CD4-positive, alpha-beta T cell treated with Interleukin-21 for 1 hour (primary cell): ENCODE measurements at places on chromosomes 2 and 18.

- DNase-seq: peak; percentile 72
Measured at GRCh38 chr2:71071681-71072398, 3.4 kb downstream of the NAGK start.

DNA sequence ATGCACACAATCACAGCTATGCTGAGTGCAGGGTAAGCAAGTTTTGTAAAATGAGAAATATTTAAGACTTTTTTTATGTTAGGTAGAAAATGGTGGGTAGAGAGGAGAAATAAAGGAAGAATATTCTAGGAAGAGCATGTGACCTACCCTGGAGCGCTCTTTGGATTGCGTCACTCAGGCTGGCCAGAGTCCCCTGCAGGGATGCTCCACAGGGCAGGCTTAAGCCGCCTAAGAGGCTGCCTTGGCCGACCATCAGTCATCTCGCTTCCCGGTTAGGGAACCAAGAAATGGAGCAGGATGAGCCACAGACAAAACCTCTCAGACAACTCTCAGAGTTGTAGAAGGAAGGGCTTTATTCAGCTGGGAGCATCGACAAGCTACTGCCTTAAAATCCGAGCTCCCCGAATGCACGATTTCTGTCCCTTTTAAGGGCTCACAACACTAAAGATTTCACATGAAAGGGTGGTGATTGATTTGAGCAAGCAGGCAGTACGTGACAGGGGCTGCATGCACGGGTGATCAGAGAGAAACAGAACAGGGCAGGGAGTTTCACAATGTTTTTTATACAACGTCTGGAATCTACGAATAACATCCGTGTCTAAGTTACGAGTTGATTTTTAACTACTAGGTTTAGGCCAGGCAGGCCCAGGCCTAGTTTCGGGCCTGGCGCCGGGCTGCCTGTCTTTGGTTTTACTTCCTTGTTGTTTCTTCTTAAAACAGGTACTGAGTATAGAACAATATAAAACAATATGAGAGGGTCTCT is 1072.0 kb downstream of the CBLN2 start:
- no peak for DNase-seq

DNA sequence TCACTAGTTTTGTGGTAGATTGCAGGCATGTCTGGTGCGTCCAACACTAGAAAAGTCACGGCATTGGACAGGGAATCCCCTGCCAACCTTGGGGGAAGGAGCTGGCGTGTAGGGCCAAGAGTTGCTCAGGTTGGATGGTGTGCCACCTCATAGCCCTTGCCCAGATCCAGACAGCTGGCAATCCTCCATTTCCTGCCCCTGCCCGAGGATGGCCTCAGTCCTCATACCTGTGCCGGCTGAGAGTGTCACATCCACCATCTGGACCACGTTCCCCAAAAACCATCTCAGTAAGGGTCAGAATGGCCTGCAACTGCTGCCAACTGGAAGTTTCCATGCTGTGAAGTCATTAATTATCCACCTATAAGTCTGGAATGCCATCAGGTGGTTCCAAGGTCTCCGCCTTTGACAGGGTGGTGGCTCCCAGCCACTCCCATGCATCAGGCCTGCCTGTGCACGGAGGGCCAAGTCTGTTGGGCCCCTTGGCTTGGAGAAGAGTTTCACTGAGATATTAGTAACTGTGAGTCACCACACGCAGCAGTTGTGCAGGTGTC is 55.0 kb downstream of the IMPA2 start:
- no peak for DNase-seq

DNA sequence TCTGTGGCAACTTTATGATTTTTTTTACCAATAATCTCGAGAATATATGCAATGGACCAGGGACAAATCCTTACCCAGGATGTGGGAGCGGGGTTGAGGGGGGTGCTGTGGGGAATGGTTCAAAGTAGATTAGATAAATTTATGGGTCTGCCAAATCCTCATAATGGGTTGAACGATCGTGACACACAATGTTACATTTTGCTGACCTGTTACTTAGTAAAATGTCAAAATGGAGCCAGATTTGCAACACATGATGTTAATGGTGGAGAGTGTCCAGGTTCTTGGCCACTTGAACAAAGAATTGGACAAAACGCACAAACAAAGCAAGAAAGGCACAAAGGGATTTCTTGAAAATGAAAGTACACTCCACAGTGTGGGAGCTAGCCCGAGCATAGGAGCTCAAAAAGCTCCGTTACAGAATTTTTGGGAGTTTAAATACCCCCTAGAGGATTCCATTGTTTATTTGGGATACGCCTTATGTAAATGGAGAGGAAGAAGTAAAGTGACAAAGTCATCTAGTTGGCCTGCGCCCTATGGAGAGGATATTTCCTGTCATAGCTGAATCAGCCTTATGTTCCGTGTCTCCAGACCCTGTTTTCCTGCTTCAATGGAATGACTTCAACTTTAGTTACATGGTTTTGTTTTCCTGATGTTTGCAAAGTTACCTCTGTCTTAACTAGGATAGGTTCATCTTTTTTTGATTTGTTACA is 776.0 kb downstream of the DCC start:
- DNase-seq: no peak

GRCh38 chr18:36328916-36329315 is 31.4 kb downstream of the FHOD3 start:
- DNase-seq: no peak

- DNase-seq: no peak
Measured at GRCh38 chr18:61595615-61596251, 262.5 kb downstream of the CDH20 start.

- no peak for DNase-seq
Measured at GRCh38 chr2:84817239-84817655, 63.6 kb downstream of the TRABD2A start.

DNA sequence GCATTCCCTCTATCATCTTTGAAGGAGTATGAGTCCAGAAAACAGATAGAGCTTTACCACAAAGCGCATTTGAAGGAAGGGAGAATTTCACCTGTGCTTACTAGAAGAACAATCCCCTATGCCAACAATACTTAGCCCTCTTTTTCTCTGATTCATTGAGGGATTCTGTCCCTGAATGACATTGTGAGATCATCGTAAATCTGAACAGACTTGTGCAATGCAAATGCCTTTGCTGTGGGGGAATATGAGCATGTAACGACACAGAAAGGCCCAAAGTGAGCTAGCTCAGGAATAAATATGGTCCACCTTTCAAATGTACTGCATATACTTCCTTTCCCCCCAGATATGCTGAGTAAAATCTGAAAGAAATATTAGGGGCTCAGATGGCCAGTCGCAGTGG is 67.6 kb downstream of the SCN1A start:
- DNase-seq: no peak

- no peak for DNase-seq
Measured at GRCh38 chr2:61268249-61268648, 106.3 kb downstream of the C2orf74 start.

DNA sequence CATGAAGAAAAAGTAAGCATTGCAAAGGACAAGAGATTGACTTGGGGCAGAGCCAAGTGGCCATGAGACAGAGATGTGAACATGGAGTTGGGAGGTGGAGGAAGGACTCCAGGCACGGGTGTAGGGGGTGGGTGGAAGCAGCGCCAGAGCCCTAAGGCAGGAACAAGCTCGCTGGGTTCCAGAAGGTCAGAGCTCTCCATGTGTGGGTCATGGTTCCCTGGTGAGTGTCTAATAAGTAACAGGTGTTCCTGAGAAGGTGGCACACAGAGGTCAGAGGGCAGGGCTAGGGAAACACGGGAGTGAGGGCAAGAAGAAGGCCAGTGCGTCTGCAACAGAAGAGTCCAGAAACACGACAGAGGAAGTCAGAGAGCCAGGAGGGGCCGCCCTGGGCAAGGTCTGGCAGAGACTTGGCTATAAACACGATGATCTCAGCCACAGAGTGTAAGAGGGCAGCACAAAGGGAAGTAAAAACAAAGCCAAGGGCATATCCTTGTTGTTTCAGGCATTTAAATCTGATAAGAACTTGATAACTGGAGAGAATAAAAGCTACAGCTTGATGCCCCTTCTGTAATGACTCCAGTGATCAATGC is 260.8 kb downstream of the TGIF1 start:
- DNase-seq: no peak

DNA sequence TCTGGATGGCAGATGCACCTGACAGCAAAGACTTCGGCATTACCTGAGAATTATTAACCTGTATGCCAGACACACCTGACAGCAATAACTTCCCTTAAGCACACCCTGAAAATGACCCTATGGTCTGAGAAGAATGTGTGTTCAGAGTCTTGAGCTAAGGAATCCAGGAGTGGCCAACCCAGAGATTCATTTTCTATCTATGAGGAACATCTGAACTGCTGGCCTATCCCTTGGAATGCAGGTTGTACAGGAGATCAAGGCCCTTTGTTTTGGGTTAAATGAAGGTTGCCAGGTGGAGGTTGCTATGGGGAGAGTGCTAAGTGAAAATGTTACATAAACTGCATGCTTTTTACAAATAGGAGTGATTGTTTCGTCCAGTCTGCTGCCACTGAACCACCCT is 200.9 kb upstream of the MEIS1 start:
- no peak for DNase-seq

DNA sequence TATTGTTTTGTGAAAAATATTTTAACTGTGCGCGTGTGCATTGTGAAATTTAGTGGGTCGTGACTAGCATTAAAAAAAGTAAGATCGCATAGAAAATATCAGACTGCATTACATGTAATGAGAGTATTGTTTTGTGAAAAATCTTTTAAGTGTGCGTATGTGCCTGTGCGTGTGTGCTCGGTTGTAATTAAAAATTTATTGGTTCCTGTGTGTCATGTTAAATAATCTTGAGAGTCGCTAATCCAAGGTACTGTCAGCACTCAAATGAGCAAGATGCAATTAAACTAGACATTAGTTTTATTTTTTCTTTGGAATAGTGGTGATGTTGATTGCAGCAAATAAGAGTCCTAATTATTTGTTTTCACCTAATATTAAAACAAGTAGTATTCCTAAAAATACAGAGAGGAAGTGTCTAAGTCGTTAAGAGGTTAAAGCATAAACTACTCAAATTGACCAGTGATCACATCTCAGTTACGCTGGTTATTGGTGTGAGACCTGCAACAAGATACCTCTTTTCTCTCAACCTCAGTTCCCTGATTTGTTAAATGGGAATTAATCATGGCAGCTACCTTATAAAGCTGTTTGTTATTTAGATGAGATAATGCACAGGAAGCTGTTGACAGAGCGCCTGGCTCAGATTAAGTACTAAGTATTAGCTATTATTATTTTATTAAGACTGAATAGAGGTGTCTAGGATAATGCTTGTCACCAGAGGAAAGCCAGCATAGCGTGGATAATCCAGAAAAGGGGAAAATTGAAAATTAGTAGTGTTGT is 1.9 kb downstream of the ZDBF2 start:
- no peak for DNase-seq

GRCh38 chr2:109195193-109196045 is 66.4 kb downstream of the SH3RF3 start:
- DNase-seq: no peak

DNA sequence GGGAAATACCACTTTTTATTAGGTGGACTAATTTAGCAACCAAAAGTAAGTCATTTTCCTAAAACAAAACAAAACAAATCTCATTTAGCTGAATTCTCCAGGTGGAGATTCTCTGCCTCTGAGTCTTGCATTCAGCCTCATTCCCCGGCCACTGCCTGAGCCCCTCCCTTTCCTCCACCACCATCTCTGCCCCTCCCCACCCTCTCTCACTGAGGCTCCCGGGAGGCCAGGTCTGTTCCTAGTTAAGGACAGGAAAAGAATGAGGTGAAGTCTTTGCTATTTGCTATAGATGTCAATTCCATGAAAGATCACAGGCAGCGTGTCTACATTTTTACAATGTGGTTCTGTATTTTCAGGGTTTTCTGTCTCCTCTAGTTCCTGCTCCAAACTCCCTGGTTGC is 83.0 kb upstream of the SOX11 start:
- DNase-seq: no peak

GRCh38 chr2:37890893-37891495 is 34.1 kb upstream of the RMDN2 start:
- peak; percentile 64 for DNase-seq

DNA sequence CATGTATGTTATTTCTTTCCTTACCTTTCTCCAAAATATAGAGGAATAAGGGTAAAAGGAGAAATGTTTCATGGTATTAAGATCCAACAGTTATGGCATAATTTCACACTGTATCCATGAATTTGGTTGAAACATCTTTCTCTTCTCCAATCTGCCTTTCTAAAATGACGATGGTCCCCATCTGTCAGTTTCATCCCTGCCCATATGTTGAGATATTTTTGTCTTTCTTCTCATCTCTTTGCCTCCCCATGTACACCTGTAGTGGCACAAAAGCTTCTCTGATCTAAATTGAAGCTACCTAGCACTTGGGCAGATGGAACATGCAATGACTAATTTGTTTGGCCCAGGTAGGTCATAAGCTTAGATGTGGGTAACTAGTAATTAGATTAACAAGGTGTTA is 90.7 kb upstream of the LRRTM1 start:
- no peak for DNase-seq

DNA sequence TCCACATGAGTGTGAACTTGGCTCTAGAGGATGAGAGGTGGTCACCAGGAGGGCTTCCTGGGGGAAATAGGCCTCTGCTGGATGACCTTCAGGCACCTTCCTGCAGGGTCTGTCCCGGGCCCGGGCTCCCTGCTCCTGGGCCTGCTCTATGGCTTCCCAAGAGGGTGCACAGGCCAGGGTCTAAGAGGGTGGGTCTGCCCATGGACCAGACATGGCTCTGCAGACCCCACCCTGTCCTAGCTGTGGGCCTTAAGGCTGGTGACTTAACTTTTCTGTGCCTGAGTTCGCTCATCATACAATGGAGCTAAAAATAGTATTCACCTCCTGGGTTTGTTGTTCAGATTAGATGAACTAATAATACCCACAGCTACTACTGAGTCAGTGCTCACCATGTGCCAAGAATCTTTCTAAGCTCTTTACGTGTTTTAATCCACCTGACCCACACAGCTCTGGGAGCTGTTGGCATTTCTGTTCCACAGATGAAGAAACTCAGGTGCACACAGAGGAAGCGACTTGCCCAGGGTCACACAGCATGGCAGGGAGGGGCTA is 14.4 kb downstream of the INHBB start:
- no peak for DNase-seq

GRCh38 chr2:14418115-14418514 is 214.4 kb upstream of the LRATD1 start:
- no peak for DNase-seq

GRCh38 chr2:114784890-114785583 is 342.6 kb downstream of the DPP10 start:
- DNase-seq: no peak

DNA sequence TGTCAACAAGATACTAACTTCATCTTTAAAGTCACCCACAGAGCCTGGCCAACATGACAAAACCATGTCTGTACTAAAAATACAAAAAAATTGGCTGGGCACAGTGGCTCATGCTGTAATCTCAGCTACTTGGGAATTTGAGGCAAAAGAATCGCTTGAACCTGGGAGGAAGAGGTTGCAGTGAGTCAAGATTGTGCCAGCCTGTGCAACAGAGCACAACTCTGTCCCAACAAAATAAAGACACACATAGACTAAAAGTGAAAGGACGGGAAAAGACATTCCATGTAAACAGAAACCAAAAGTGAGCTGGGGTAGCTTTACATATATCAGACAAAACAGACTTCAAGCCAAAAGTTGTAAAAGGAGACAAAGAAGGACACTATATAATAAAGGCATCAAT is 34.8 kb downstream of the USP34 start:
- no peak for DNase-seq

GRCh38 chr18:34985963-34986362 is 55.2 kb upstream of the MAPRE2 start:
- DNase-seq: no peak
